ENCODE measurements at places on chromosomes 11 and 22.

GRCh38 chr11:118229274-118229847, 4.5 kb upstream of the JAML start:
- no peak for DNase-seq

- no peak for DNase-seq
These were observed 14.0 kb downstream of the CBX7 start for GRCh38 chr22:39138357-39138997.

DNA sequence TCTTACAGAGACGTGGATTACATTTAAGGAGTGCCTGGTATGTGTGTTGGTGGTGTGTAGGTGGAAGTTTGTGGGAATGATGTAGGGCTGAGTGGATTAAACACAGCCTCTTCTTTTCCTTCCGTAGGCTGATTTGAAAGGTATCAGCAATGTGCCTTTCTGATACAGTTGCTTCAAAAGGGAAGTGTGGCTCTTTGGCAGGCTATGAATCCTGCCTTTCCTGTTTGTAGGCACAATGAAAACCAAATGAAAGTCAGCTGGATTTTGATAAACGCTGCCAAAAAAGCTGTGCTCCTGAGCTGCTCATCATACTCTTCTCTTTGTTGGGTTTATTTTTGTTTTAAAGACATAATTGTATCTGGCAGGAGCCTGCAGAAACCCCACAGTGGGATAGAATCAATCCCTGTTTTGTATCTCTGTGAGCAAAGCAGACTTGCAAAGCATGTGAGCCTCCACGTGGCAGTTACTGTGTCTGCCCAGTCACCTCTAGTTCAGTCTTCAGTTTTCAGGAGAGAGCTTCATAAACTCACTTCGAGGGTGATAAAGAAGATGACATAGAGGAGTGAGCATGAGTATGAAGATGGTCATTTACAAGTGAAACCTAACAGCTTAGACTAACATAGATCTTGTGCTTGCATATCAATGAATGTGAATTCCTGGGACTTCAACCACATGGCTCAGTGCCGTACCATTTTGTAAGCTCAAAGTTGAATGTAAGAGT, 655.7 kb upstream of the KIRREL3 start:
- DNase-seq = no peak

- DNase-seq = no peak
These were observed 131.2 kb downstream of the TTC17 start for GRCh38 chr11:43489869-43490465.

- no peak for DNase-seq
These were observed 1005.1 kb downstream of the BRD1 start for GRCh38 chr22:48822278-48823233.
